Left lung (tissue), 14 donors: ENCODE measurements at places on chromosomes 11 and 22. TPM values are rescaled to one million over a fixed set of nuclear protein-coding genes. Genes with fewer than 3 reads are reported as not detected.

GRCh38 chr11:72789493-72790131 lies 4.2 kb downstream of the STARD10 start:
- no peak overlapping the region for H3K4me3 ChIP-seq
- H3K27ac ChIP-seq: no peak overlapping the region
- no peak for DNase-seq
- H3K27me3 ChIP-seq: no peaks in the 10 kb centered on the region
- no peaks in the 10 kb centered on the region for H3K36me3 ChIP-seq

The ISX gene
- total RNA-seq: not detected

DNA sequence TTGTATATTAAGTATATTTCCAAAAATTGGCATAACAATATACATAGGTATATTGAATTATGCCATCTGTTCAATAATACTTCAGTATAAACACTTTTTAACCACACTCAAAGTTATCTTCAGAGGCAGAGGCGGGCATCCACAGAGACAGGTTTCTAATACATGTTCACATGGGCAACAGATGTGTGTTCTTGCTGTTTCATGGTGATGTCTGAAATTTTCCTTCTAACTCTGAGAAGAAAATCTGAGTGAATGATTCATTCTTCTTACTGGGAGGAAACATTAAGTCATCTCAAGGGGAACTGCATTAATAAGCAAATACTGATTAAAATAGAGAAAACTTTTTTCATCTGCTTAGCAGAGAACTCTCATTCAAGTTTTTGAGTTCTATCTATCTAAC lies 1074.5 kb downstream of the LRRC4C start:
- H3K27ac ChIP-seq: no peak overlapping the region
- H3K27me3 ChIP-seq: no peaks in the 10 kb centered on the region
- H3K4me3 ChIP-seq: no peak overlapping the region
- H3K4me1 ChIP-seq: no peaks in the 10 kb centered on the region
- no peak for DNase-seq
- H3K36me3 ChIP-seq: no peaks in the 10 kb centered on the region

DNA sequence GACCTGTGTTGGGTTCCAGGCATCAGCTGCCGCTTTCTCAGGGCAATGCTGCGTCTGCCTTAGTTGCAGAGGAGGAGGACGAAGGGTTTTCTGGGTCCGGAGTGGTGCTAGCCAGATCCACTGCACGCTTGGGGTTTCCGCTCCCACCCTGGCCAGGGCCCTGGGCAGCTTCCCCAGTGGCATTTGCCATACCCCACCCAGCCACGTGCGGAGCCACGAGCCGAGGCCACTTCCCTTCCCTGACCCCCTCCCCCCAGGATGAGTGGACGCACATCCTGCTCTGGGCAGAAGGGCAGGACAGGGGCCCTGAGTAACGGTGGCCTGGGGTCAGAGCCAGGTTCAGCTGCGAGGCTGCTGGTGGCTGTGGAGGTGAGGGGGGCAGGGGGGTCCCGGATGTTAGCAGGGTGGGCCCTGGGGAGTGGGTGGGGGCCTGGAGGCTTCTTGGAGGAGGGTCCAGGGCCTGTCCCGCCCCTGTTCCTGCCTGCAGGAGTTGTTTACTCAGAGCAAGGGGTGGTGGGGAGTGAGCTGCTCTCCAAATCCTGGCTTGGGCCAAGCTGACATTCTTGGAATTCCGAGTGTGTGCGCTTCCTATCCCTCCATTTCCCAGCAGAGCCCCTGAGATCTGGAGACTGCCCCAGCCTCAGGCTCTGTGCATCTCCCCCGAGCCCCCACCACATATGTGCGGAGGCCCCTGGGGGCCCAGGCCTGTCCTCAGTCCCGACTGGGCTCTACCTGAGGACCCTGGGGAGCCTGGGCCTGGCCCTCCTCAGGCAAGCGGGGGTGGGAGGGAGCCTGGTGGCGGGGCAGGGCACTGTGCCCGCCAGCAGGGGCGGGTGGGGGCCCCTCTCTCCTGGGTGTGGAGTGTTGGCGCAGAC lies 1.4 kb downstream of the TSPAN4 start:
- peak overlapping the region; percentile 98 for H3K4me3 ChIP-seq
- H3K36me3 ChIP-seq: no peaks in the 10 kb centered on the region
- DNase-seq: peak; percentile 87
- peaks cover 24% of the 10 kb centered on the region for H3K27me3 ChIP-seq
- peaks cover 37% of the 10 kb centered on the region for H3K4me1 ChIP-seq

The VPS37C gene
- 30.8 TPM for total RNA-seq

GRCh38 chr22:21567456-21568346 lies at the start of gene UBE2L3:
Gene UBE2L3, plus strand, starts transcription at chr22:21567714. Its CDS starts 31 bp downstream, at chr22:21567745.
- peak within 1 kb of the TSS; percentile 95 for H3K27ac ChIP-seq
- H3K4me1 ChIP-seq: peaks cover 22% of the 10 kb centered on the region
- peak; percentile 85 for DNase-seq
- no peaks in the 10 kb centered on the region for H3K27me3 ChIP-seq

- no peaks in the 10 kb centered on the region for H3K4me1 ChIP-seq
- H3K36me3 ChIP-seq: no peaks in the 10 kb centered on the region
- H3K27ac ChIP-seq: no peak overlapping the region
Measured at GRCh38 chr11:43959321-43959995, 17.0 kb downstream of the C11orf96 start.

The GPHA2 gene
- not detected for total RNA-seq

The OR52W1 gene
- total RNA-seq: not detected

DNA sequence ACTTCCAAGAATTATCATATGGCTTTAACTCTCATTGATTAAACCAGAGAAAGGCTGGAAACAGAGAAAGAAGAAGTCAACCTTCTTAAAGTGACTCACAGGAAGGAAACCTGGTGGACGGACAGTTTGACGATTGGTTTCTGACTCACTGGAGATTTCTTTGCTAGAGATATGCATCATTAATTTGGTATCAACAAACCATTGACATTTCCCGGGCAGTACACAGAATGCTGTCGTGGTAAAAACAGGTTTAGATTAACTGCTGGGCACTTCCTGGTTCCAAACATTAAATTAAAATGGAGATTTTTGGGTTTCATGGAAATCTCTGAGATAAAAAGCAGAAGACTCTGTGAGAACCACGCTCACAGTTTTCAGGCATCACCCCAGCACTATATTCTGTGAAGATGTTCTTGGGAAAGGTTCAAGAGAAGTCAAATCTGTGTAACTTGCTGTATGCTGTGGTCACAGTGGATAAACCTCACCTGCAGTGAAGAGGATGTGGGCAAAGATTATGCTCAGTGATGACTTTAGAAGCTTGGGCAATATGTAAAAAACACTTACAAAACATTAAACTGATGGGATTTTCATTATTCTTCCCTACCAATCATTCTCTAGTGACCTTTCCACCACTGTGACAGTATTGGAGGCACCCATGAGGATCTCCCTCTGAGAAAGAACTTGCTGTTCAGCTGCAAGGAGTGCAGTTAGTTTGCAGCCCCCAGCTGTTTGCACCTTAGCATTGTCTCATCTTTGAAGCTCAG lies 61.1 kb upstream of the CD44 start:
- no peaks in the 10 kb centered on the region for H3K36me3 ChIP-seq
- H3K27ac ChIP-seq: no peak overlapping the region
- no peak overlapping the region for H3K4me3 ChIP-seq
- no peaks in the 10 kb centered on the region for H3K27me3 ChIP-seq
- peaks cover 59% of the 10 kb centered on the region for H3K4me1 ChIP-seq

DNA sequence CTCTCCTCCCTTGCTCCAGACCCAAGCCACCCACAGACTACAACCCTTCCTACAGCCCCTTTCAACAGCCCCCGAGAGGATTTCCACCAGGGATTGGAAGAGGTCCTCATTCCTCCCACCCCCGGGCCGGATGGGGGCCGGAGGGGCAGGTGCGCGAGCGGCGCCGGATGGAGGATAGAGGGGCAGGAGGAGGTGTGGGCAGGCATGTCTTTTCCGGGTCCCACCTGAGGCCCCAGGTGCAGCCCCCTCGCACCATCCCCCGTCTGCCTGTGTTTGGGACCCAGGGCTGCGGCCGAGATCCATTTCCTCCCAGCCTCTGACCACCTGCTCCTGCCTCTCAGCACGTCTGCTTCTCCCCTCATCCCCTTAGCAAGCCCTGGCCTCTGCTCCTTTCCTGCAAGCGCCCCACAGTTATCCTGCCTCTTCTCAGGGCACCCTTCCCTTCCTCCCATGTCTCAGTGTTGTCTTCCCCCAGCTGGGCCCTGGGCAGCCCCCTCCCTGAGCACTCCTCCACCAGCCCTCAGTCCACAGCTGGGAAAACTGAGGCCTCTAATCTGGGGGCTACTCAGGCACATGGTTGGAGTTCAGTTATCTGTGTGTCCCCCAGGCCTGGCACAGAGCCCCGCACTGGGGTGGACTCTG lies 19.3 kb upstream of the CBX7 start:
- no peak overlapping the region for H3K4me3 ChIP-seq
- peaks cover 57% of the 10 kb centered on the region for H3K4me1 ChIP-seq
- DNase-seq: no peak
- H3K36me3 ChIP-seq: no peaks in the 10 kb centered on the region

DNA sequence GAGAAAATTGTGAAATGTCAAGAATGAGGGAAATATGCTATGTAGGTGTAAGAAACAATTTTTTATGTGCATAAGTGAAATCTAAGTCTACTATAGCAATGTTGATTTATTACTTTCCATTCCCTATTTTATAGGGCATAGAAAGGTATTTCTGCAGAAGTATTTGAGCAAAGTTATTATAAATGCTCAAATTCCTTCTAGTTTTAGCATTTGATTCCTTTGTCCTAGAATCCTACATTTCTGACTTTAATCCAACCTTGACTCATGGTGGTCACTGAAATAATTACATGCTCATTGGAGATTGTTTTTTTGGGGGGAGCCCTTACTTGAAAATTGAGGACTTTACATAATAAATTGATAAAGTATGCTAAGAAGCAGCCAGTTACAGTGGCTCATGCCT lies 716.6 kb upstream of the LUZP2 start:
- no peak overlapping the region for H3K4me3 ChIP-seq
- DNase-seq: no peak
- no peaks in the 10 kb centered on the region for H3K36me3 ChIP-seq
- no peak overlapping the region for H3K27ac ChIP-seq
- H3K27me3 ChIP-seq: no peaks in the 10 kb centered on the region

The SPI1 gene
- 194 TPM for total RNA-seq

The HTR3B gene
- not detected for total RNA-seq

The MMP12 gene
- 0.71 TPM for total RNA-seq

The FAM181B gene
- total RNA-seq: not detected

The GTSE1 gene
- 6.4 TPM for total RNA-seq

- no peak for DNase-seq
- H3K27me3 ChIP-seq: no peaks in the 10 kb centered on the region
- no peaks in the 10 kb centered on the region for H3K4me1 ChIP-seq
- H3K36me3 ChIP-seq: no peaks in the 10 kb centered on the region
Measured at GRCh38 chr22:33350491-33350890, 292.3 kb upstream of the SYN3 start.

GRCh38 chr11:86069408-86070101 lies 671 bp upstream of the PICALM start:
- no peaks in the 10 kb centered on the region for H3K36me3 ChIP-seq
- peak overlapping the region; percentile 98 for H3K27ac ChIP-seq
- H3K4me3 ChIP-seq: no peak overlapping the region
- peak; percentile 66 for DNase-seq

The KDELR3 gene
- total RNA-seq: 25.9 TPM

GRCh38 chr11:76166314-76166713 lies 40.0 kb downstream of the WNT11 start:
- no peak overlapping the region for H3K27ac ChIP-seq
- no peaks in the 10 kb centered on the region for H3K27me3 ChIP-seq
- H3K4me3 ChIP-seq: no peak overlapping the region
- H3K36me3 ChIP-seq: no peaks in the 10 kb centered on the region
- no peaks in the 10 kb centered on the region for H3K4me1 ChIP-seq
- no peak for DNase-seq

DNA sequence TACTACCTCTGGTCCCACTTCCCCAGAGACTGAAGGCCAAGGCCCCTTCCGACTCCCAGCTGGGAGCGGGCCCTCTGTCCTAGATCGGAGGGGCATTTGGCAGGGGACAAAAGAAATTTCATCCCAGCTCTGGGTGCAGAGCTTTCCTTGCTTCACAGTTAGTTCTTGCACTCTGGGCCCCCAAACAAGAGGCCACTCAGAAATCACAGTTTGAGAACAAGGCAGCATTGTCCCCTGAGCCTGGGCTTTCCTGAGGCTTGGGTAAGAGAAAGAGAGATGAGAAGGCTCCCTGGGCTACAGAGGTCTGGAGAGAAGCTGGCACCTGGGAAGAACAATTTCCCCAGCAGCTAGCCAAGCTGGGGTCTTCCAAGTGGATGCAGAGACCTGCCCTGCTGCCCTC lies 71.8 kb upstream of the NCAM1 start:
- DNase-seq: no peak
- no peak overlapping the region for H3K27ac ChIP-seq
- no peaks in the 10 kb centered on the region for H3K36me3 ChIP-seq
- H3K4me1 ChIP-seq: no peaks in the 10 kb centered on the region
- no peak overlapping the region for H3K4me3 ChIP-seq
- H3K27me3 ChIP-seq: no peaks in the 10 kb centered on the region
